GM12864 (cell line): ENCODE measurements at places on chromosomes 6 and 20.

- no peak for DNase-seq
Measured at GRCh38 chr6:106572875-106573585, 56.3 kb downstream of the RTN4IP1 start.

DNA sequence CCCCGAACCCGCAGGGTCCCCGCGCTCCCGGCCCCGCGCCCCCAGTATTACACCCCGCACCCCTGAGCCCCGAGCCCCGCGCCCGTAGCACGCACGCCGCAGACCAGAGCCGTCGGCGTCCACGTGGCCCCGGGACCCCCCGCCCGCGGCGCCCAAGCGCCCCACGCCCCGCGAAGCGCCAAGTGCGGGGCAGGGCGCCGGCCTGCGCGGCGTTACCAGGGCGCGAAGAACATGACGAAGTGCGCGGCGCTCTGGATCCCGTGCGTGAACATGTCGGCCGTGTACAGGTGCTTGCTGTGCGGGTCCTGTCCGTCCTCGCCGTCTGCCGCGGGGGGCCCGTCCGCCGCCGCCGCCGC, 312 bp downstream of the TXNDC5 start:
- no peak for DNase-seq

- DNase-seq, result no peak
Measured at GRCh38 chr6:115838216-115838615, 222.5 kb downstream of the FRK start.

DNA sequence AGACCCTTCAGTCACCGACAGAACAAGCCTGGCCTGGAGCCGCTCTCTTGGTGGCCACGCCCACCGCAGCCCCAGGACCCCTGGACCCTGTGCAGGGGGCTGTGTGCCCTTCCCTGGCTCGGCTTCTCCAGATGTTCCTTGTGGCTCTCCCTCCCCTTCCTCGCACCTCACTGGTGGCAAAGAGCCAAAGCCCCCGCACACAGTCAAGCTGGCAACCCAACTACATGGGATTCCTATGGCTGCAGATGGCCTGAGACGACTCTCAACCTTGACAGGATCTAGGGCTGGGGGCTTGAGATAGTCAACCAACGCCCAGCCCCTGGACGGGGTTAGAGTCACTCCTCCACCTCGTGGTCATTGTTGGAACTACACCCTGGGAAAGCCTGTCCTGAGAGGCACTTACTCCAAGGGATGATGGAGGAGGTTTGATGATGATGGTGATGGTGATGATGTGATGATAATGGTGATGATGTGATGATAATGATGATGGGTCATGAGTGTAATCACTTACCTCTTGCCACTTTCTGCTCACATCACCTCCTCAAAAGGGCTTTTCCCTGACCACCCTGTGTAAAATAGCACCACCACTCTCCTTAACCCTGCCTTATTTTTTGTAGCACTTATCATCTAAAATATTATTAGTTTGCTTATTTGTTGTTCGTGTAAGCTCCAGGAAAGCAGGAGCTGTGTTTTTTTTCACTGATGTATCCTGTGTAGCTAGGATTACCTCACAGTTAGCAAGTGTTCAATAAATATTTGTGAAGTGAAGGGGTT, 278.4 kb downstream of the LRFN2 start:
- DNase-seq, result peak; percentile 10

DNA sequence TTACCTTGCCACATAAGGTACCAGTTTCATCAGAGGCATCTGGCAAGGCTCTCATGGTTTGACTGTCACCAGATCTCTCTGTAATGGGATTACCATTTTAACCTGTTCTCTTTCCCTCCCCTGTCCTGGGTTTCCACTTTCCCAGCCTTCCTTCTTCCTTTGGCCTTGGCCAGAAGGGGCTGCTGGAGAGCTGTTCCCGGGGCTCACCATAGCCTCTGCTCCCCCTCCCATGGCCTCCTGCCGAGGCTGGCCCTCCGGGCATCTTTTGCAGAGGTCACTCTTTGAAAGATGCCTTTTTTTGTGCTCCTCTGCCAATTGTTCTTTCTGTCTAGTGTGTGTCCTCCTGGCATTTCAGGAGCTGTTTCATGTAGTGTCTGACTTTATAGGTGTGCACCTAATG, 100.7 kb upstream of the SCP2D1 start:
- no peak for DNase-seq

DNA sequence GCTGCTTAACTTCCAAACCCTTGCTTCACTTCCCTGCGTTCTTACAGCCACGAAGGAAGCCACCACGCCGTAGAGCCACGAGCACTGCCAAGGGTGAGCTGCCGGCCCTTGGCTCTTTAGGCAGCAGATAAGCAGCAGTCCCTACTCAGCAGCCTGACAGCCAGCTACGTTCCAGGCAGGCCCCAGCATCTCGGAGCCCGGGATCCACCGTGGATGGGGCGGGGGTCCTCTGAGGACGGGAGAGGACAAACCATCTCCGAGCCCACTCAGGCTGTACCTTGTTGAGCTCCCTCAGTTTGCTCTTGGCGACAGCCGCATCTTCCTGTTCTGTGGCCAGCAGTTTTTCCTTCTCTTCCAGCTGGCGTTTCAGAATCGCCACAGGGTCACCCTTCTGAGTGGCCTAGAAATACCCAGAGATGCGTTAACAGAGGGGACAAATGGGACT, 40.5 kb downstream of the RRBP1 start:
- no peak for DNase-seq

GRCh38 chr6:53282741-53283140, 66.0 kb downstream of the ELOVL5 start:
- no peak for DNase-seq

GRCh38 chr20:53180928-53181362, 208.8 kb downstream of the TSHZ2 start:
- DNase-seq, result no peak

DNA sequence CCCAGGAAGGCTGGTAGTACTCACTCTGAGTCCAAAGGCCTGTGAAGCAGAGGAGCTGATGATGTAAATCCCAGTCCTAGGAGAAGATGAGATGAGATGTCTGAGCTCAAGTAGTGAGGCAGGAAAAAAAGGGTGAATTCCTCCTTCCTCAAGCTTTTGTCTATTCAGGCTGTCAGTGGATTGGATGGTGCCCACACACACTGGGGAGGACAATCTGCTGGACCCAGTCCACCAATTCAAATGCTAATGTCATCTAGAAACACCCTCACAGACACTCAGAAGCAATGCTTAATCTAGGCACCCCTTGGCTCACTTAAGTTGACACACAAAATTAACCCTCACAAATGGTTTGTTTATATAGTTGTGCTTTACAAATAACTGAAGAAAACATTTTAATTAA, 94.6 kb downstream of the CD109 start:
- no peak for DNase-seq

DNA sequence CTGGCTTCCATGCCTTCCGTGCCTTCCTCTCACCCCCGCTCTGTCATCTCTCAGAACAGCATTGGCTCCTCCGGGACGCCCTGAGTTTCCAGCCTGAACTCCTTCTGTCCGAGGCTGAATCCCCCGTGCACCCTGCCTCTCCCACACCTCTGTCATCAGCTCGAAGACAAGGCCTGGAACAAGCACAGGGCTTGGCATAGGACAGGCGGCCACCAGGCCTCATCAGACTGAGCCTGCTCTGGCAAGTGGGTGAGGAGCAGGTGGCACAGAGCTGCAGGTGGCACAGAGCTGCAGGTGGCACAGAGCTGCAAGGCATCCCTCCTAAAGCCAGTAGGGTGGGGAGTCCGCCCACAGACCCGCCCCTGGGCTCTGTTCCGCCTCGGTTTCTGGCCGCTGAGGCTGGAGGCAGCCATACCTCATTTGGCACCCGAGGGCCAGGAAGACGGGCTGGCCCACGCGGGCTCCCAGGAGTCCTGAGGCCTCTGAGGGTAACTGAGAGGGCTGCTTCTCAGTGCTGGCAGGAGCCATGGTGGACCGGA, 60.2 kb downstream of the EZR start:
- no peak for DNase-seq
